Aorta (tissue), 5 donors: ENCODE measurements at places on chromosomes 12 and 14. TPM values are rescaled to one million over a fixed set of nuclear protein-coding genes. Genes with fewer than 3 reads are reported as not detected.

- no peak overlapping the region for H3K4me3 ChIP-seq
- H3K36me3 ChIP-seq, result no peaks in the 10 kb centered on the region
- H3K4me1 ChIP-seq, result no peaks in the 10 kb centered on the region
- no peaks in the 10 kb centered on the region for H3K27me3 ChIP-seq
- no peak for DNase-seq
- no peak overlapping the region for H3K27ac ChIP-seq
Observed at GRCh38 chr12:109693160-109693559, 20.5 kb upstream of the FAM222A start.

- no peak for DNase-seq
- no peak overlapping the region for H3K4me3 ChIP-seq
- H3K4me1 ChIP-seq, result no peaks in the 10 kb centered on the region
Observed at GRCh38 chr12:98354520-98355035, 160.8 kb upstream of the TMPO start.

HOXC5 gene
- total RNA-seq, result 3.8 TPM

GRCh38 chr12:26271889-26272492 lies 76.6 kb downstream of the SSPN start:
- H3K4me3 ChIP-seq, result no peak overlapping the region
- no peaks in the 10 kb centered on the region for H3K27me3 ChIP-seq
- no peaks in the 10 kb centered on the region for H3K4me1 ChIP-seq
- no peaks in the 10 kb centered on the region for H3K36me3 ChIP-seq
- peak; percentile 91 for DNase-seq

DNA sequence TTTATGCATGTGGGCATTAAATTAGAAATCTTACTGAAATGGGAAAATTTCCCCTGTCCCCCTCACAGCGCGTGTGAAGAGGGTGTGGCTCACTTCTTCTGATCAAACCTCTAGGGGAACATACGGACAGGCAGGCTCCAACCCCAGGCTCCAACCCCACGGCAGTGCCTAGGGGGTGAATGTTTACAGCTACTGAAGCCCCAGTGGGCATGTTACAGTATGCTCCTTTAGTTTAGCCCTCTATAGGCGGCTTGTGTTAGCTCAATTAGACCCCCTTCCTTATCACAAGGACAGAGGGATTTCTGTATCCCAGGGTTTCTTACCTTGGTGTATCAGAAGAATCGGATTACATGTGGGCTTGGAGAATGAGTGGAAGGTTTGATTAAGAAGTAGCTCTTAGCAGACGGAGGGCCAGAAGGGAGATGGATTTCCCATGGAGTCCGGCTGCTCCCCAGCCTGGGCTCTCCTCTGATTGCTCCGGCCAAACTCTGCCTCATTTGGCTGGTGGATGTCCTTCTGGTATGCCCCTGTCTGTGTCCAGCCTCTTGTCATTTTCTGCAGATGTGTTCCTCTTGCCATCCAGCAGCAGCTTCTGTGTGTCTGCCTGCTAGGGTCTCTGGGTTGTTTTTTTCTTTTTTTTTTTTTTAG lies 223.7 kb downstream of the TMTC2 start:
- H3K27me3 ChIP-seq, result no peaks in the 10 kb centered on the region
- H3K4me1 ChIP-seq, result no peaks in the 10 kb centered on the region
- no peak for DNase-seq
- no peaks in the 10 kb centered on the region for H3K36me3 ChIP-seq
- no peak overlapping the region for H3K27ac ChIP-seq
- H3K4me3 ChIP-seq, result no peak overlapping the region

- no peaks in the 10 kb centered on the region for H3K27me3 ChIP-seq
- no peak for DNase-seq
- peaks cover 5% of the 10 kb centered on the region for H3K36me3 ChIP-seq
- no peaks in the 10 kb centered on the region for H3K4me1 ChIP-seq
- H3K4me3 ChIP-seq, result no peak overlapping the region
- H3K27ac ChIP-seq, result no peak overlapping the region
Observed at GRCh38 chr14:74064883-74065282, 19.4 kb downstream of the ALDH6A1 start.

GRCh38 chr12:109476807-109477184 lies 304 bp downstream of the KCTD10 start:
- H3K27me3 ChIP-seq, result no peaks in the 10 kb centered on the region
- H3K4me3 ChIP-seq, result peak overlapping the region; percentile 84
- H3K36me3 ChIP-seq, result no peaks in the 10 kb centered on the region
- H3K27ac ChIP-seq, result peak overlapping the region; percentile 84

DNA sequence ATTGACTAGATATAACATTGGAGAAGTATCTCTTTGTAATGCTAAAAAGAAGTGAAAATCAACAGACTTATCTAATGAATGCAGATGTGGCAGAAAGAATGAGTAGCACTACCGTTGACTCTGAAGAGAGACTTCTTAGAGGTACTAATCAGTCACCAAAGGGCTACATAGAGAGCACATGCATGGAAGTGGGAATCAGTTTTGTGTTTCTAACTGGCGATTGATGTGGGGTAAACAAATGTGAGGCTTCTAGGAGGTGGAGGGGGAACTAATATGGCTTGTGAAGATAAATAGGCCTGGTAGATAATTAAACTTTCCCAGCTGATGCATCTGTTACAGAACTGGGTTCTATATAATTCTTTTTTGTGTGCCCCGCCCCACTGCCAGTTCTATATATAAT lies 10.5 kb downstream of the COCH start:
- H3K27ac ChIP-seq, result no peak overlapping the region
- DNase-seq, result no peak
- H3K4me3 ChIP-seq, result no peak overlapping the region
- H3K4me1 ChIP-seq, result no peaks in the 10 kb centered on the region
- no peaks in the 10 kb centered on the region for H3K27me3 ChIP-seq

GRCh38 chr14:92173668-92174067 lies 51.9 kb downstream of the CPSF2 start:
- peaks cover 4% of the 10 kb centered on the region for H3K36me3 ChIP-seq
- H3K27me3 ChIP-seq, result no peaks in the 10 kb centered on the region
- no peaks in the 10 kb centered on the region for H3K4me1 ChIP-seq
- DNase-seq, result no peak
- no peak overlapping the region for H3K27ac ChIP-seq

GRCh38 chr12:42691991-42692557 lies 102.5 kb upstream of the PRICKLE1 start:
- H3K4me1 ChIP-seq, result no peaks in the 10 kb centered on the region
- no peak overlapping the region for H3K4me3 ChIP-seq
- no peaks in the 10 kb centered on the region for H3K36me3 ChIP-seq
- no peak overlapping the region for H3K27ac ChIP-seq

DNA sequence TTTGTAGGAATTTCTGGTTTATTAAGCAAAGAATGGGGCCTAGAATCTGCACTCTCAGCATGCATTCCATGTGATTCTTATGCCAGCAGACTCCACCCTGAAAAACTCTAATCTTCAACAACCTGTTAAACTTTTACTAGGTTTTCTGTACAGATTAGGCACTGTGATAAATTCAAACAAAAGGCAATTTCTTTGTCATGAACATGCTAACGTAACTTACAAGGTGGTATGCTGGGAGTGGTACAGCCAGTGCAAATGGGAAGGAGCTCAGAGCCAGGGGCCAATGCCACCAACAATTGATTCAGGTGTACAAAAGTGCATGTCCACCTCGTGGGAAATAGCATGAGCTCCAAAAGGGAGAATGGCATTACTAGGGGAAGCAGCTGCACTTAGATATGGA lies 83.0 kb downstream of the PPFIBP1 start:
- H3K27me3 ChIP-seq, result no peaks in the 10 kb centered on the region
- H3K27ac ChIP-seq, result no peak overlapping the region
- H3K4me1 ChIP-seq, result peaks cover 10% of the 10 kb centered on the region
- no peak for DNase-seq
- H3K4me3 ChIP-seq, result no peak overlapping the region

PLA2G1B gene
- total RNA-seq, result 0.91 TPM
